ENCODE measurements at places on chromosomes 7 and 10.
A peak's percentile ranks its signal among the peaks of the same experiment; 100 is the strongest.

DNA sequence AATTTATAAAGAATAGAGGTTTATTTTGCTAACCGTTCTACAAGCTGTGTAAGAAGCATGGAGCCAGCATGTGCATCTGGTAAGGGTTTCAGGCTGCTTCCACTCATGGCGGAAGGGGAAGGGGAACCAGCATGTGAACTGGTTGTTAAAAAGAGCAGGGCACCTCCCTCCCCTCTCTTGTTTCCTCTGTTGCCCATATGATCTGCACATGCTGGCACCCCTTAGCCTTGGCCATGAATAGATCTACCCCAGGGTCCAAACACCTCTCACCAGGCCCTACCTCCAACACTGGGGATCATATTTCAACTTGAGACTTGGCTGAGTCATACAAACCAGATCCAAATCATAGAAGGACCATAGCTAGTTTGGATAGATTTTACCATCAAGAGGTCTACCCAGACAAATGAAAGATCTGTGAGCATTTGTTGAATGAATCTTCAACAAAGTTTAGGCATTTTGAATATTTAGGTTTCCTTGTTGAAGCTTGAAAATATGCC is 36.0 kb upstream of the NRP1 start:
- DNase-seq: no peak

DNA sequence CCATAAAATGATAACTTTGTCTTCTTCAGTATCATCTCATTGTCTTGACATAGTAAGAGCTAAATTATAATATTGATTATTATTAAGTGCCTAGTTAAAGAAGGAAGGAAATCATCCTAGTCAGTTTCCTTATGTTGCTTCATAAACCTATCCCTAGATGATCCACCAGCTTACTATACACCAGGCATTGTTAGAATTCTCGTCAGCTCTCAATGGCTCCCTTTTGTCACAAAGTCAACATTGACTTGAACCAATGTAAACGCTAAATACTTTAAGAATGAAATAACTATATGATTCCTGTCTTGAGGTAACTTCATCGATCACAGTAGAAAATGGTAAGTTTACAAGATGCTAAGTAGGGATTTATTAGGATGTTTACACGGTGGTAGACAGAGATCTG is 1162.9 kb downstream of the CNTNAP2 start:
- DNase-seq: no peak

DNA sequence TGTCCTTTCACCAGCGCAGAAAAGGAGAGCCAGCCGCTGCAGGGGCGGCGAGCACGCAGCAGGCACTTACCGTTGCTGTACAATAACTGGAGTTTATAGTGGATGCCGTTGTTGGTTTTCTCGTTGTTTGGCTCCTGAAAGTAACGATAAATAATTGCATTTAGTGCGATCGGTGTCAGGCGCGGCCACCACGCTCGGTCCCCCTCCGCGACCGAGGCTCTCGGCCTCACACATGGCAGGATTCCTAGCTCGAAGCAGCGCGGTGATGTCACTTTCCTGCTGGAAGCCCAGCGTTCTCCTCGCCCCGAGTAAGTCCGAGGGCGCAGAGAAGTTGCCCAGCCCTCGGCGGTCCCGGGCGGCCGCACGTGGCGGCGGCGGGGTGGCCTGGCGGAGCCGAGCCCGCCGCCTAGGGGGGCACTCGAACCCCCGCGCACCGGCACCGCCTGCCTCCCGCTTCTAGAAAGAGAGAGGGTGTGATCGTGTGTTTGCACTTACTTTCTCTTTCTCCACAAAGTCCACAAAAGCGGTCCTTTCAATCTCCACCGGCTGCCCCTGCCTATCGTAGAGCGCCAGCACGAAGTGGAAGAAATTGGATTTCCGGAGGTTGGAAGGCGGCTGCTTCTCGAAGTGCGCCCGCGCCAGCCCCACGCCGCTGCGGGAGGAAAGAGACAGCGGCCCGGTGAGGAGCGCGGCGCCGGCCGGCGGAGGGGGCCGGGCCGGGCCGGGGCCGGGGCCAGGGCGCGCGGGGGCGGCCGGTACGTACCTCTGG is 1.0 kb downstream of the EBF3 start:
- no peak for DNase-seq

DNA sequence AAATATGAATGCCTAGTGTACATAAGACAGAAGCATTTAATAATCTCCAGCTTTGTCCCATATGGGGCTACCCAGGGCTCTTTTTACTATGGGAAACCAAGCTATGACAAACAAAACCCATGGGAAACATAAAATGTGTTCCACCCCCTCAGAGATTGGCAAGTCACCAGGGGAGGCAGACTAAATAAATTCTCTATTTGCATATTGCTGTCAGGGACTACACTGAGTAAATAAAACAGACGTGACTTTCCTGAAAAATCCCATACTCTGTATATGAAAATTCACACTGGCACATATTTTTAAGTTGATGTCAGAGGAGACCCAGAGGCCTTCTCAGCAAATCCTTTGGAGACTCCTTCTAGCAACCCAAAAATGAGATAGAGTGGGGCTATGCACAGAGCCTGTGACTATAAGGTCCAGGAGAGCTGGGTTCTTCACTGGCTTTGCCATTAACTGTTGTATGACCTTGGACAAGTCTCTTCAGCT is 44.0 kb upstream of the HPSE2 start:
- DNase-seq: no peak

DNA sequence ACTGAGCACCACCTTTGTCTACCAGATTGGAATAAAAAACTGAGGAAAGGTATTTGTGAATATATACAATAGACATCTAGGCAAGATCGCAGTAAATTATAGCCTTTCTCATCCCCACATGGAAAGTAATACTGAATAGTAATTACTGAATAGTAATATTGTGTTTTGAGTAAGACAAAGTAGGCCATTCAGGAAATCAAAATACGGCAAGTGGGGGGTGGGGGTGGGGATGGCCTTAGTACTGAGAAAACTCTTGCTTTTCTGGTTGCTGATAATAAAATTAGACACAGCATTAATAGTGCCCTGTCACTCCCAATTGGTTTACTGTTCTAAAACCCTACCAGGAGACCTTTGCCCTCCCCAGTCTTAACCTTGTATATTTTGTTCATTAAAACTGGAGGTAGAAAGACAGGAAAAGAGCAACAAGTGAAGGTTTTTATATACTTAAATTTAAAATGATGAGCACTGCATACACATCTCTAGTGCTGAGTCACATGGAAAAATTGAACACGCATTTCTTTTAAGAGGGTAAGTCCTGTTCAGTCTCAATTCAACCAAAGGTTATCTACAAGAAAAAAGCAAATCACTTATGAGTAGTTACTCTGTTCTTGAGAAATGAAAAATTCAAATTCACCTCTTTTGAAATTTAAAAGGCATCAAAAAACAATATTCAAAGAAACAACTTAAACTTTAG is 65.6 kb downstream of the IGF2BP3 start:
- DNase-seq: no peak

- peak; percentile 46 for DNase-seq
Measured at GRCh38 chr10:2925631-2926030, 141.7 kb upstream of the PFKP start.

DNA sequence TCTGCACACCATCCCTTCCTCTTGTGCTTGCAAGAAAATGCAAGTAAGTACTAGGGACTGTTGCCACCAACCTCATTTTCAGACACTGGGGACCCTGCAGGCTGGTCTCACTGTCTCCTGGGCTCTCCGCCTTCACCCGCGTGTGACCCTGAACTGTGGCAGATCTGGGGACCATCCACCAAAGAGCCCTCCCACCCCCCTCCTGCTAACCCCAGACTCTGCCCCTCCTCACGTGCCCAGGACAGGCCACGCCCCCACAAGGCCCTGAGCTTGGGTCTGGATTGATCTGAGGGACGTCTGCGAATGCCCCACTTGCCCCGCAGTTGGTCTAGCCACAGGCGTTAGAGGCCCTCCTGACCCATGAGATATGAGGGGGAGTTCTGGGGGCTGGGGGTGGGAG is 8.1 kb downstream of the CNPY1 start:
- DNase-seq: no peak

- DNase-seq: no peak
Measured at GRCh38 chr7:152424348-152425108, 11.3 kb downstream of the KMT2C start.

GRCh38 chr10:90977162-90977854 is 56.4 kb upstream of the ANKRD1 start:
- no peak for DNase-seq

DNA sequence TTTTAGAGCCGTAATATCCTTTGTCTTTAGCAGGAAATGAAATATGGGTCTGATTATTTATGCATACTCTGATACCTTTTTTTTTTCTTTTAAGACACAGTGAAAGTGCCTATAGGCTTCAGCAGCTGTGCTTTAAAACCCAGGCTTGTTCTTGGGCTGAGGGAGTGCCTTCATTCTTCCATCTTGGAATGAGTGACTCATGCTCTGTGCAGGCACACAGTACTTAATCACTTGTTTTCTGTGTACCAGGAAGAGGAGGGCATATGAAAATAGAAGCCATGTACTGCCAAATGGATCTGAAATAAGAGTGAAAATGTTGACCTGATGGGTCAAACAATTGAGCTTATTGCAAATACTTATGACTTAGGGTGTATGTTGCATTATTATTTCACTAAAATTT is 12.0 kb downstream of the INPP5F start:
- peak; percentile 51 for DNase-seq

DNA sequence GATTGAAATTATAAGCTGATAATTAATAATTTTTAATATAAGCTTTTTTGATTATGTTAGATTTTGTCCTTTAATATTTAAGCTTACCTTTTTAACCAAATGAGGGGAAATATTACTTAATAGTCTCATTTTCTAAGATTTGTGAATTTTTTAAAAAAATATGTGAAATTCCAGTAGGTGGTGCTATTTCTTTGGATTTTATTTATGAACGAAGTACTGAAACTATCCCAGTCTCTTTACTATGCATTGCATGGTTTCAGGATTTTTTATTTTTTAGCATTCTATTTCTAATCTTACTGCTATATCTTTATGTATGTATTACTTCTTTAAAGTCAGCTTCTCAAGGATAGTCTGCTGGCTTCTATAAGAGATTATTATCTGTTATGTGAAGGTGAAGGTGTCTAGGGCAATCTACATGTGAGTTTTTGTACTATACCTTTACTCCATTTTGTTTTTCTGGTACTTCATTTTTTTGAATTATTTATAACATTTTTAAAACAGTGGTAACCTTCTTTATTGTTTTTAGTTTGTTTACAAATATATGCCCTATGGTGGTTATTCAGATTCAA is 78.3 kb downstream of the ATRNL1 start:
- DNase-seq: no peak

- DNase-seq: no peak
Measured at GRCh38 chr7:78212476-78213060, 414.0 kb downstream of the PHTF2 start.

DNA sequence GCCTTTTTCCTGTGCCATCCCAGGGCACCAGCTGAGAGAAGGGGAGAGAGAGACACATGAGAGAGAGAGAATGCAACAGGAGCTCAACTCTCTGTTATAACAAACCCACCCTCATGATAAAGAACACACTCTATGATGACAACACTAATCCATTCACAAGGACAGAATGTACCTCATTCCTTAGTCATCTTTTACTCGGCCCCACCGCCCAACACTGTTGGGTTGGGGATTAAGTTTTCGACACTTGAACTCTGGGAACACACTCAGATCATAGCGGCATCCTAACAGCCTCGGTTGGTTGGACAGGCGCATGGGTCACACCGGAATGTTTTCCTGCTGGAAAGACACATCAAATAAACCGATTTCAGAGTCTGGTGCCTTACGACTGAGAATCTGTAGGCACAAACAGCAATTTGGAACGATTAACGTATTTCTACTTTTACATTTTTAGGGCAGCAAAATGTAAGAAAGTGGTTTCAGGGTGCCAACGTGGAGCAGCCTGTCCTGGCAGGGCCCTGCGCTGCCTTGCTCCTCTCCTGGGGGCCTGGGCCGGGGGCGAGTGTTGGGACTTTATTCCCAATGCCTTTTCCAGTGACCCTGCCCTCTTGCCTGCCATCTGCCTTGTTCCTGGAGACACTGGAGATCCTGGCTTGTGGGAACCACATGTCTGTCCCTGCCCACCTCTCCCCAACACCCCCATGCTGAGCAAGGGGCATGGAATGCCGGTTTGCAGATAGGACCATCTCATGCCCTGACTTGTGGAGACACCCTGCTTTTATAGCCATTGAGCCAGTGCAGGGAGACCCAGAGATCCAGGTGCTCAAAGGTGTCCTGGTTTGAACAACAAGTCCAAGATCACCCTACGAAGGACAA is 287.0 kb downstream of the TCERG1L start:
- DNase-seq: no peak

- no peak for DNase-seq
Measured at GRCh38 chr7:152847386-152847908, 87.9 kb downstream of the ACTR3B start.

DNA sequence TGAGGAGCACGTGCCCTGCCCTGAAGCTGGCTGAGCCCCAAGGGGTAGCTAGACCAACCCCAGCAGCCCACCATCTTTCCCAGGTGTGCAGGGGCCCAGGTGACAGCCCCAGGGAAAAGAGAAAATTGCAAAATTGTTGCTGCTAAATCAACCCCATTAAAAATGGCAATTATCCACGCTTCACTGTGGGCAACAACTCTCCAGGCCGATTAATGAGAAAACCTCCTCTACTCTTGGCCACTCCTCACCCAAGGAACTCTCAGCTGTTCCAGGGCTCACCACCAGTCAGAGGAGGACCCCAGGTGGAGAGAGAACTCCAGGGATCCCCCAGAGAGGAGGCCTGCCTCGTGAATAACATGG is 516.1 kb upstream of the MGMT start:
- no peak for DNase-seq

DNA sequence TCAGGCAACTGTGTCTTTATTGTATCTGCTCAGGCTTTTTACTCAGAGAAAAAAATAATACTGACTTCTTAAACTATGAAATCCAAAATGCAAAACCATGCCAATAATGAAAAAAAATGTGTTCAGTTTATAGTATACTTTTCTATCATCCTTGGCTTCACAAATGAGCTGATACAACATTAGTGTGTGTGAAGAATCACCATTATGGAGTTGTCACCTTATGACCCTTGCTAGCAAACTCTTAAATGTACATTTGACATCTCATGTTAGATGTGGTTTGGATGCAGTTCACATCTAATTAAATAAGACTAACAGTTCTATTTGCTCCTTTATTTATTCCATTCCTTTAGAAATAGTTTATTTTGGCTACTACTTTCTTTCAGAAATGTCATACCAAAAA is 4.2 kb upstream of the OR2A2 start:
- DNase-seq: no peak

GRCh38 chr10:98272656-98273055 is 4.7 kb upstream of the LOXL4 start:
- no peak for DNase-seq

GRCh38 chr7:6375348-6376101 is 72.2 kb downstream of the DAGLB start:
- DNase-seq: no peak

GRCh38 chr10:130045091-130045652 is 65.5 kb downstream of the C10orf143 start:
- DNase-seq: peak; percentile 65

Measured in upper lobe of left lung (tissue), 6 donors.